ENCODE measurements at places on chromosomes 5 and 9.

GRCh38 chr5:104539618-104540350 is 977.2 kb upstream of the NUDT12 start:
- no peak for DNase-seq

GRCh38 chr5:44935262-44935661 is 126.5 kb downstream of the MRPS30 start:
- peak; percentile 14 for DNase-seq

DNA sequence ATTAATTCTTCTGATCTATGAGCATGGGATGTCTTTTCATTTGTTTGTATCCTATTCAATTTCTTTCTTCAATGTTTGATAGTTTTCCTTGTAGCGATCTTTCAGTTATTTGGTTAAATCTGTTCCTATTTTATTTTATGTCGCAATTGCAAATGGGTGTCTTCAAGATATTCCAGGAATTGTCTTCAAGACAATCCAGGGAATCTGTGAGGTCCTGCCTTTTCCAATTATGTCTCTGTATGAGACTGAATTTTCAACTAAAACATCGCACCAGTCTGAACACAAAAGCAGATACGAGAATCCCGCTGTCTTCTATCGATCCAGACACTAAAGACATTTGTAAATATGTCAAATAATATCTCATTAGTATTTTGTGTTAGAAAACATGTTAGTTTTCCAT is 485.5 kb downstream of the BNC2 start:
- no peak for DNase-seq

GRCh38 chr5:127320032-127320965 is 29.7 kb downstream of the MEGF10 start:
- peak; percentile 16 for DNase-seq

GRCh38 chr9:118318770-118319431 is 614.7 kb downstream of the TLR4 start:
- no peak for DNase-seq

DNA sequence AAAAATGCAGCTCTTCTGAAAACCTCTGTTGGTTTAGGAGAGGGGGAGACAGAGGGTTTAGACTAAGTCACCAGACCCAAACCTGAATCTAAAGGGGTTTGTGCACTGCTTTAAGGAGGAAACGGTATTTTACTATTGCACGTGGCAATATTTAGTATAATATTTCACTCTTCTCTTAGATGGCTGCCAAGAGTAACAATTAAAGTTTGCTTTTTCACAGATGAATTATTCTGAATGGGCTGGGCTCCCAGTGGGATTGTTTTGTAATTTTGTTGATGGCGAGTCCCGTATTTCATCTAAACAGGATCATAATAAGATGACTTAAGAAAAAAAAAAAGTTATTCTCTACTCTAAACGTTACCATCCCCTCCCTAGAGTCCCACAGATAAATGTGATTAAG is 245.4 kb downstream of the PCSK5 start:
- no peak for DNase-seq

DNA sequence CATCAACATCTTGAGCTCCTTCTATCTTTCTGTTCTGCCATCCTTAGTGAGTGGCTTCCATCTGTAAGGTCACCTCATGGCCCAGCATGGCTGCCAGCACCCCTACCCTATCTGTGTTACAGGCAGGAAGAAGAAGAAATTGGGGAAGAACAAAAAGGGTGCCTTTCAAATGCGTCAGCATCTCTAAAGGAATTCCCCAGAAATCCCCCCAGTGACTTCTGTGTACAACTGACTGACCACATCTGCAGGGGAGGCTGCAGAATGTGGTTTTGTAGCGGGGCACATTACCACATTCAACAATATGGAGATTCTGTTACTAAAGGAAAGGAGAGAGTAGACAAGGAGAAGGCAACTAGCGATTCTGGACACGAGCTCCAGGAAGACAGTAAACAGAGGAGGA is 40.1 kb downstream of the ALG2 start:
- peak; percentile 45 for DNase-seq

All from NAMALWA (cell line).